CD4-positive, alpha-beta T cell (primary cell): ENCODE measurements at places on chromosomes 6 and 20.

GRCh38 chr6:13229205-13230085 is 98.9 kb downstream of the TBC1D7 start:
- DNase-seq, result peak; percentile 47

DNA sequence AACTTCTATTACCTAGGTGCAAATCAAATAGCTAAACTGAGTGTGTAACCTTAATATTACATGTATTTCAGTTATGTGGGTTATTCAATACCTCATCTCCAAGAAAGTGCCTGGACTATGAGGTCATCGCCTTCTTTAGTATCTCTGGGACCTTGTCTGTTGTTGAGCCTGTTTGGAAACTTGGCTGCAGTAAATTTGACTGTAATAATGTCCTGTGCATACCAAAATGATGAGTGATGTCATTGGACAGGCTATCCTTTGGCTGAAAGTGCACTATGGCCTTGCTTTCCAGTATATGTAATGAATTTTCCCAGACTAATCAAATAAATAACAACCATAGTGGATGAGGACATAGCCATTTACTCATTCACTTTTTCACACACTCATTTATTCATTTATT is 455.1 kb downstream of the ADGRB3 start:
- no peak for DNase-seq

GRCh38 chr6:117075218-117075617 is 190.1 kb upstream of the VGLL2 start:
- DNase-seq, result no peak

- no peak for DNase-seq
Measured at GRCh38 chr6:34829137-34829536, 37.3 kb downstream of the BLTP3A start.

DNA sequence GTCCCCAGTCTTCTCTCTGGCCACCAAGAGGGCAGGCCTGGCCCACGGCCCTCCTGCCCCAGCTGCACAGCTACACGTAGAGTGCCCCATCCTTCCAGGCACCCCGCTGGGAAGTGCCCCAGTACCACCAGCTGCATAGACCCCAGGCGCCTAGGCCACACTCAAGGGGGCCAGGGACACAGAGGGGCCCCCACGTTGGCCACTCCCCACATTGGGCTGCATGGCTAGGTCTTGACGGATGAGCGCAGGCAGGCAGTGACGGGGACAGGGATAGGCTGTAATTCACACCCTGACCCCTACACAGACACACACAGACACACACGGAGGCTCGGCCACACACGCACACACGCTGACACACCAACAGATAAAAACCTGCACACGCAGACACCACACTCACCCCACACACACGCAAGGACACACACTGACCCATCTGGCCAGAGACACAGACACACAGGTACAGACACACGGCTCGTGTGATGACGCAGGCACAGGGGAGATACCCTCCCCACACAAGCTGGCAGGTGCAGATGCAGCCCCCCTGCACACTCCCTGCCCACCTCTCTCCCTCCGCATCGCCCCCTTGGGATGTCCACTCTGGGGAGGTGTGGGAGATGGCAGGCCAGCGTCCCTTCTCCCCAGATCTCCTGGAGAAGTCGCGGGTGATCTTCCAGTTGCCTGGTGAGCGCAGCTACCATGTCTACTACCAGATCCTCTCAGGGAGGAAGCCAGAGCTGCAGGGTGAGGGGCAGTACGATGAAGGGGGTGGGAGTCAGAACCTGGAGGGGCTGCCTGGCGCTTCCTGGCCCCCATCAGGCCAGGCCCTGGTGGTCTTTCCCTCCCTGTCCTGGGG is 30.0 kb downstream of the MYH7B start:
- DNase-seq, result no peak

DNA sequence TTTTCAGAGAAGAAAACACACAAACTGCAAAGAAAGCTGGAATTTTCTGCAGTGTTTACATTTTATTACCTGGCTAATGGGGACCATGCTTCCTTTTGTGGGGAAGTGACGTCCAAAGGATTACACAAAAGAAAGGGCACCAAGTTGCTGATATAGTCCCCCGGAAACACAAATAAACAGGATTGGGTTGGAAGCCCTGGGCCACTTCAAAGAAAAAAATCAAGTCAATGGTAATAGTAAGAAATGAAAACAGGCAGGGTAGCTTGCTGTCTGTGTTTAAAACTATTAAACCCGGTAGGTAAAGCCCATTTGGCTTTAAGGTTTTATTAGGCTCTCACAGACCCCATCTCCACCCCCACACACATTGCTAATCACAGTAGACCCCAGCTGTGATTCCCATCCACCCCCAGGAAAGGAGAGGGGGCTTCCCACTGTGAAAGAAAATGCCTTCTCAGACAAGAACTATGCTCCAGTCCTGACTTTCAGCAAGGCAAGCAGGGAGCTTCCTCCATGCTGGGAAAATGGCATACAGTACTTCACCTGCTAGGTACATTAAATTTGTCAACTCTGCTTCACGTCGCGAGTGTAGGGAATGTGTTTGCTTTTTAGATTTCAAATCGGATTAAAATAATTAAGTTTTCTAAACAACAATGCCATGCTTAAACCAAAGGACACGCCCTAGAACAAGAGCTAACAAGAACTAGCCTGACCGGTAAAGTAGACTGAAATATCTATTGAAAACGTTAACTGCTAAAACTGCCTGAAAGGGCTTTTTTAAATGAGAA is 1.1 kb downstream of the PERP start:
- DNase-seq, result no peak

GRCh38 chr20:46797206-46797605 is 87.8 kb downstream of the SLC2A10 start:
- no peak for DNase-seq

DNA sequence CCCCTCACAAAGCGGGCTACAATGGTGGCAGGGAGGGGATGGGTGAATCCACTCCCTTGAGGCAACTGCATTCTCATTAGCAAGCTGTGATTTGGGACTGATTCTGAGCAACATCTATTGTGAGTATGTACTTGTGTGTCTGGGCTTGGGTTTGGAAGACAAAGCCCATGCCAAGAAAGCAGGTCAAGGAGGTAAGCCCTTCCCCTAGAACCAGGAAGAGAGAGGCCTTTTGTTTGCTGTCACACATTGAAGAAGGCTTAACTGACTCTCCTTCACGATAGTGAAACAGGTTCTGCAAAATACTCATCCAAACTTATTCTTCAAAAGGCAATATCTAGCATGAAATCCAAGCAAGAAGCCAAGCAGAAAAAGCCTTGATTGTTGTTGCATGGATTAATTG is 403.1 kb upstream of the ID4 start:
- no peak for DNase-seq

- DNase-seq, result peak; percentile 38
Measured at GRCh38 chr6:152267967-152268845, 369.0 kb downstream of the SYNE1 start.

GRCh38 chr6:4487538-4487937 is 288.7 kb upstream of the CDYL start:
- DNase-seq, result no peak

DNA sequence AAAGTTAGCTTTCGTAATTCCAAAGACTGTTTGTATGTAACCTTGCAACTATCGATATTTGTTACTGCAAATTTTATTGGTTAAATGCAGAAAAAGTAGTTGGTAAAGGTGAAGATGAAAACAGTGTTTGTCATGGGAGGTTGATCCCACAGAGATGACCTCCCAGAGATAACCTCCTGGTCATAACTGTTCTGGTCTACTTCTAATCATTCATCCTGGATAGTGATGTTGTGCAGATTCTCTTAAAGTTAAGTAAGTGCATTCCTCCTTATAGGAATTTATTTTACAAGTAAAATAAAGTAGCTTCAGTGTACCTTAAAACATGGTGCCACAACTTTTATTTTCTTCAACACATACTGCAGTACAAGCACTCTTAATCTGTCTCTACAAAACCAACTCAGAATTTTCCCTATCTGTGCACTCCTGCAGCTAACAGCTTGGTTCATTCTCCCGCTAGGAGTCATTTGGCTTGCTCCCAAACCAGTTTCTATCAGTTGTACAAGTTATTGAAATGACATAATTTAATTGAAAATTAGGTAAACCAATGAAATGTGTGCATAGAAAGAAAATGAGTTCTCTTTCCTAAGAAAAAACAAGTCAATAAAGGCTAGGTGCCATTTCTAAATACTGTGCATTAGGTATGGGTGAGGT is 19.2 kb downstream of the METTL24 start:
- DNase-seq, result no peak

DNA sequence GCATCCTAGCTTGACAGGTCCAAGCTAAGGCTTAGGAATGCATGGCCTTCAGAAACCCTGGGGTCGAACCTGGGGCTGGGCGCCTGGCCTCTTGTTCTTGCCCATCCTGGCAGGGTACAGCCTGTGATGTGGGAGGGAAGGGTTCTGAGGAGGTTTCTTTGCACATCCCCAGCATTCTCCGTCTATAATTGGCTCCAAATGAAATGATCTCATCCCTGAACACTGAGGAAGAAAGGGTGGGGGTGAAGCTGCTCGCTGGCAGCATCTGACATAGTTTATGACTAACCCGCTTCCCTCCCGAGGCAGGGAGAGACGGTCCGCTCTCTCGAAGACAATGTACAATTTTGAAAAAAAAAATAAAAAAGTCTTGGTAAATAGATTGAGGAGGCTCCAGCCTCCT is 67.1 kb upstream of the ZNFX1 start:
- DNase-seq, result no peak

DNA sequence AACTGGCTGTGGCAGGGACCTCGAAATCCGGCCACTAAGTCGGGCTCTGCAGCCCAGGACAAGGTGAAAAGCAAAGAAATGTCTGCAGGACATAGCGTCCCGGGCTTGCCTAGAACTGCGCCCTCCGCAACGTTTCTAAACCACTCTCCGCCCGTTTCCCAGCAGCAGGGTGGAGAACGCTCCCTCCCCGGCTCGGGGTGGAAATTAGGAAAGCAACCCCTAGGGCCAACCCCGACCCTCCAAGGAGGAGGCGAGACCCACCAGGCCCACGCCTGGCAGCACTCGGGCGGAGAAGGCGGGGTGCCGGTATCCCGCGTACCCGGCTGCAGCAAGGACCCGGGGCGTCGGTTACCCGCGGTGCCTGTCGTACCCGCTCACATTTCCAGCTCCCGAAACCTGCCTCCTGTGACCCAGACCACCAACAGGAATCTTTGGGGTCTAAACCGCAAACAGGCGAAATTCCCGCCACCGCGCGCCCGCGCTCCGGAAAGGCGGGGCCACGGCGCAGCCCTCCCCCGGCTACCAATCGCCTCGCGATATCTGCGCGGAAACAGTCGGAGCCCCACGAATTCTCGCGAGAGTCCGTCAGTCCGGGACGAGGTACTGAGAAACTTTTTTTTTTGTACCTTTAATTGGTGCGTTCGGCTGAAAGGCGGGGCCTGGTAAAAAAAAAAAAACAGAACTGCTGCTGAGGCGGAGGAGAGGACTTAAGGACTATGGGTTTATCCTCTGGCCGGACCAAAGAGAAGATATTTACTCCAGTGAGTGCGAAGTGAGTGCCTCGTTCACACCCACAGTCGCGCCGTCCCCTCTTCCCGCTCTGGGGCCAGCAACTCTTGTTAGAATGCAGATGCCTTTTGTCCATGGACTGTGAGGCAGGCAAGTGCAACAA is at the start of gene MMS22L:
MMS22L (minus strand) TSS at position 491 of the 892 bp plus-strand sequence. CDS start 739 bp downstream, outside the sequence.
- DNase-seq, result peak; percentile 91

GRCh38 chr20:40899344-40899743 is 129.3 kb upstream of the TOP1 start:
- no peak for DNase-seq

DNA sequence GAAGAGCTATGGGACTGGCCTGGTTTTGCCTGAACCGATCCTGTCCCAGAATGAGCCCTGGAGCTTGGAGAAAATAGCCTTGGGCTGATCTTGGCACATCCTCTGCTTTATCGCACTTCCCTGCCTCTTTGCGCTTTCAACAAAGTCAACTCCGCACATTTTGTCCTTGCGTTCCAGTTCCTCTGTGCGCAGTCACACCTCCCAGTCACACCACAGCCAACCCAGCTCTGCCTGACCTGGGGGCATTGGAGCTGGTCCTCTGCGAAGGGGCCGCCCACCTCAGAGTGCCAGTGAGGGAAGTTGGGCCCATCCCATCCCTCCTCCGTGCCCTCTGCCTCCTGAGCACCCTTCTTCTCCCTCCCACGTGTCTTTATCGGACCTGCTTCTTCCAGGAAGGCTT is 16.9 kb upstream of the UQCC2 start:
- no peak for DNase-seq

DNA sequence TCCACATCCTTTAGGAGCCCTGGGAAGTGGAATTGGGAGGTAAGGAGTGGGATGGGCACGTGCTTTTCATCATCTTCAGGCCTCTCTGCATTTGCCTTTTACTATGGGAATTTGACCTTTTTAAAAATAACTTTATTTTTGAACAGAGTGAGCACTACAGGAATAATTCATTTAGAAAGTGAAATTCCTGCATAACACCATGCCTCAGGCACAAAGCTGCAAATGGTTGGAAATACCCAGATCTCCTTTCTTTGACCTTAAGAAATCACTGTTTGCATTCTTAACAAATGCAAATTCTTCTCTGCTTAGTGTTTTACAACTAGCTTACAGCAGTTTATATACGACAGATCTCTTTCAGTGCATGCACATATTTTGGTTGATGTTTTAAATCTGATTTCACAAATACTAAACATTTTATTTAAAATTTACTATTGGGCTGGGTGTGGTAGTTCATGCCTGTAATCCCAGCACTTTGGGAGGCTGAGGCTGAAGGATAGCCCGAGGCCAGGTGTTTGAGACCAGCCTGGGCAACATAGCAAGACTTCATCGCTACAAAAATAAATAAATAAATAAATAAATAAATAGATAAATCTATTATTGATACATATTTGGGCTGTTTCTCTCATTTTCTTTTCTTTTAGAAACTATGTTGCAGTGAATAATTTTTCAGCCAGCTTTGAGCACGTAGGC is 24.5 kb downstream of the CST8 start:
- no peak for DNase-seq
